ENCODE measurements at places on chromosomes 13 and 19. TPM values are rescaled to one million over a fixed set of nuclear protein-coding genes. Genes with fewer than 3 reads are reported as not detected.
A peak's percentile ranks its signal among the peaks of the same experiment; 100 is the strongest.

Gene NPAS1
- 2.6 TPM for polyA plus RNA-seq

DNA sequence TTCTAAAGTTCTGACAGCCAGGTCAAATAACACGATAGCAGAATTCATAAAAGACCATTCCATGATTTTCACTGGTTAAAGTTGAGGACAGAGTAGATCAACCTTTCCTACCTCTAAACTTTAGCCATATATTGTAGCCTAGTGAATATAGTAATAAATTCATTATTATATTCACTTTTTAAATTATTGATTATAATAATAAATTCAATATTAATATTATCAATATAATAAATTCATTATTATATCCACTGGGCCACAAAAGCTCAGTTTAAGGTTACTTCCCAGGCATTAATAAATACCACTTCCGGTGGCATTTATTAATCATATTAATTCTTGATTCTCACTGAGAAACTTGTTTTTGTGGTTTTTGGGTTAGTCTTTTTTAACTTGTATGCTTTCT is 85.7 kb upstream of the GPC6 start:
- no peak for DNase-seq

GRCh38 chr19:5696196-5697021 is 6.3 kb downstream of the RPL36 start:
- no peak for DNase-seq

DNA sequence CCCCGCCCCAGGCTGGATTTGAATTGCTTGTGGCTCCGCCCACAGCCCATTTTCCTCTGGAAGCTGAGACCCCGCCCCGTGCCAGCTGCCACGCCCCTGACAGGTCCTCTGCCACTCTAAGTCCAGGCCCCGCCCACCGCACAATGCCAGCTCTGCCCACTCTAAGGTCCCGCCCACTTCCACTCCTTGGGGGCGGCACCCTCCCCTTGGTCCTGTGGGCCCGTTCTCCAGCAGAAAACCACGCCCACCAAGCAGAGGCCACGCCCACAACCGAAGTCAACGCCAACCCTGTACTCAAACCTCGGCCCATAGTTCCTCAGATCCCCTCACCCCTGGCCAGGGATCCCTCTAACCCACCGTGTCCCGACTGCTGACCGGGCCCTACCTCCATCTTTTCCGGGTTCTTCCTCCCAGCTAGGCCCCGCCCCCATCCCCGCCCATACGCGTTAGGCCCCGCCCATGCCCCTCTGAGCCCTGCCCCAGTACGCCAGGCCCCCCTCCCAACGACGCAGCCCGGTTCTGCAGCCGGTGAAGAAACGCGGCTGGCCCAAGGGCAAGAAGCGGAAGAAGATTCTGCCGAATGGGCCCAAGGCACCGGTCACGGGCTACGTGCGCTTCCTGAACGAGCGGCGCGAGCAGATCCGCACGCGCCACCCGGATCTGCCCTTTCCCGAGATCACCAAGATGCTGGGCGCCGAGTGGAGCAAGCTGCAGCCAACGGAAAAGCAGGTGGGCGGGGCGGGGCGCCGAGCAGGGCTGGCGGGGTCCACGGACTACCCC is 1.3 kb downstream of the HMG20B start:
- peak; percentile 70 for DNase-seq

DNA sequence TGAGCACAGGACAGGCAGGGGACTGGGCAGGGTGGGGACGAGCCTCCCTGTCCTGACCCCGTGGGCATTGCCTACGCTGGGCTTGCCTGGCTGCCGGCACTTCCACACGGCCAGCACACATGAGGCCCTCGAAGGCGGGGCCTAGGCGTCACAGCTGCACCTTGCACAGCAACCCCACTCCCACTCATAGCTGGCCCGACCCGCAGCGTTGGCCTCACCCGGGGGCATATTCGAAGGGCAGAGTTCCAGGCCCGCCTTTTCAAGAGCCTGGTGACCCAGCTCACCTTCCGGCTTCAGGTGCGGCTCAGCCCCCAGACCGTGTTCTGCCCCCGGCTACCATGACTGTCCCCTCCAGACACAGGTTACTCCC is 16.9 kb upstream of the PROZ start:
- no peak for DNase-seq

DNA sequence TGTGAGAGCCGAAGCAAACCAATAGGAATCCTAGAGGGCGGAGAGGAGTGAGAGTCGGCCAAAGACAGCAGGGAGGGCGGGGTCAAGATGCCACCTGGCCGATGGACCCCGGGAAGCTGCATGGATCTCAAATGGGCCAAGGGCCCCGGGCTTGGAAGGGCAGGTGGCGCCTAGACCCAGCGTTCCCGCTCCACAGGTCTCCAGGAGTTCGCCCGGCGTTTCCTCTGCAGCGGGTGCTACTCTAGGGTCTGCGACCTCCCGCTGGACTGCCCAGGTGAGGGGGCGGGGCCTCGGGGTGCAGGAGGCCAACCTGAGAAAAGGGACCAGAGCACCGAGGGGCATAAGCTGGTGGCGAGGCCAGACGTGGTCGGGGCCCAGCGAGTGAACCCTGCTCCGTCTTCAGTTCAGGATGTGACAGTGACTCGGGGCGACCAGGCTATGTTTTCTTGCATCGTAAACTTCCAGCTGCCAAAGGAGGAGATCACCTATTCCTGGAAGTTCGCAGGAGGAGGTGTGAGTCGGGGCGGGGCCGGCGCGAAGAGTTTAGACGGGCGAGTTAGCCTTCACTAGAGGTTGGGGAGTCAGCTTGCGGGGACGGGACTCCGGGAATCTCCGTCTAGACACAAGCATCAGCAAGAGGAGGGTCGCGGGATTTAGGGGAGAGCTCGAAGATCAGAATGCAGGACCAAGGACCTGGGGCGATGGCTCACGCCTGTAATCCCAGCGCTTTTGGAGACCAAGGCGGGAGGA is 9.9 kb downstream of the SPACA6 start:
- no peak for DNase-seq

Gene SOX1
- polyA plus RNA-seq: not detected

Gene TMC4
- polyA plus RNA-seq: 0.54 TPM

Gene SHISA2
- 0.04 TPM for polyA plus RNA-seq

Gene IGSF23
- polyA plus RNA-seq: 0.51 TPM

GRCh38 chr19:33005440-33005839 is 33.4 kb downstream of the FAAP24 start:
- DNase-seq: no peak

- no peak for DNase-seq
Measured at GRCh38 chr19:43731846-43732245, 16.0 kb downstream of the IRGC start.

Gene RBM42
- 52.6 TPM for polyA plus RNA-seq

DNA sequence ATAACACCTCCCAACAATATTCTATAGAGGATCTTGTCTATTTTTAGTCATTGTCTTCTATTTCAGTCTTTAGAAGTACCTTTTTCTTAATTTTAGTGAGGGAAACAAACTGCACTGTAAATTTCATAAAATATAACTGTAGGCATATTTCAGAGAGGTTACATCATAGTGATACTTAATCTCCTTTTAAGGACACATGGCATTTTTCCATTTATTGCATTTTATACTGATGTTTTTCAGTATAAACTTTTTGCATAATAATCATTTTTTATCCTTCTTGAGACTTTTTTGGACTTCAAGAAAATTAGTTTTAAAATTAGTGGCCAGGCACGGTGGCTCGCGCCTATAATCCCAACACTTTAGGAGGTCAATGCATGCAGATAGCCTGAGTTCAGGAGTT is 6.6 kb downstream of the ZNF700 start:
- no peak for DNase-seq

- no peak for DNase-seq
Measured at GRCh38 chr13:98488736-98489135, 88.2 kb downstream of the STK24 start.

- no peak for DNase-seq
Measured at GRCh38 chr13:30805132-30805537, 69.8 kb downstream of the ALOX5AP start.

DNA sequence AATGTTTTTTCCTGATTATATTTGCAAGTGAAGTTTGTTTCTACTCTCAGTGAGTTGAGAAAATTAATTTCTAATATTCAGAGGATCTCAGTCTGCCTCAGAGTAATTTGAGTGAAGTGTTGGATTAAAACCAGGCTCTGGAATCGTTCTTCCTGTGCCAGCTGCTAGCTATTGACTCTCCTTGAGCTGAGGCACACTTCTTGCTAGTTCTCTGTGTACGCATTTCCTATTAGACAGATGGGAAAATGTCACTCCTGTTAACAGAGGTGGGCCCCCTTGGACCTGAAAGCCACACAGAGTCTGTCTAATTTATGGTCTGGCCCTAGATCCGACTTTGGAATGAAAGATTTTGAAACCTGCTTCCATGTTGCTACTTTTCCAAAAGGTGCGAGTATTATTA is 107.6 kb upstream of the RNF113B start:
- DNase-seq: no peak

DNA sequence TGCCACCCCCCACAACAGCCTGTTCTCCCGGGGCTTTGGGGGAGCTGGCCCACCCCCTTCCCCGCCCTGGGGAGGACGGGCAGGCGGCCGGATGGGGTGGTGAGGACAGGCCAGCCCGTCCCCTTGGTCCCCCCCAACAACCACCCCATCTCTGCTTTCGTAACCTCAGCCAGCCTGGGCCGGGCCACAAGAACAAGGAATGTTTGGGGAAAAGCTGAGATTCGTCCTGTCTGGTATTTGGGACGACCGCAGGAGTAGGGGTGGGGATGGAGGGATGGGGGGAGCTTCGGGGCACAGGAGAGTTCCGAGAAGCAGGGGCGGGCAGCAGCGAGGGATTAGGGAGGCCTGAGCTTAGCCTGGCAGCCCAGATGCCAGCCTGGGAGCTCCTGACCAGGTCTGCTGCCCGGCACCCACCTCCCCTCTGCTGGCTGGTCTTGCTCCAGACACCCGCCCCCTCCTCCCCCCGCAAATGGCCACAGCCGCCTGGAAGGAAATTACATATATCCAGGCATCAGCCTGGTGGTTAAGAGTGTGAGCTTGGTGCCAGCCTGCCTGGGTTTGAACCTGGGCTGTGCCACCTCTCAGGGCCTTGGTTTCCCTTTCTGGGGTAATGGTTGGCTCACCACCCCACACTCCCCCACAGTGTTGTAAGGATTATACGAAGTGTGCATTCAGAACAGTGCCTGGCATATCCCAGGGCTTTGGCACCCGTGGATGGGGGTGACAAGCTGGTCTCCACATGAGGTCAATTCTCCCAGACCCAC is at the start of gene PODNL1:
PODNL1 (minus strand) TSS at position 117 of the 764 bp plus-strand sequence. CDS start 236 bp downstream, outside the sequence.
- peak; percentile 48 for DNase-seq

GRCh38 chr19:55593096-55593772 is 6.1 kb downstream of the FIZ1 start:
- no peak for DNase-seq

DNA sequence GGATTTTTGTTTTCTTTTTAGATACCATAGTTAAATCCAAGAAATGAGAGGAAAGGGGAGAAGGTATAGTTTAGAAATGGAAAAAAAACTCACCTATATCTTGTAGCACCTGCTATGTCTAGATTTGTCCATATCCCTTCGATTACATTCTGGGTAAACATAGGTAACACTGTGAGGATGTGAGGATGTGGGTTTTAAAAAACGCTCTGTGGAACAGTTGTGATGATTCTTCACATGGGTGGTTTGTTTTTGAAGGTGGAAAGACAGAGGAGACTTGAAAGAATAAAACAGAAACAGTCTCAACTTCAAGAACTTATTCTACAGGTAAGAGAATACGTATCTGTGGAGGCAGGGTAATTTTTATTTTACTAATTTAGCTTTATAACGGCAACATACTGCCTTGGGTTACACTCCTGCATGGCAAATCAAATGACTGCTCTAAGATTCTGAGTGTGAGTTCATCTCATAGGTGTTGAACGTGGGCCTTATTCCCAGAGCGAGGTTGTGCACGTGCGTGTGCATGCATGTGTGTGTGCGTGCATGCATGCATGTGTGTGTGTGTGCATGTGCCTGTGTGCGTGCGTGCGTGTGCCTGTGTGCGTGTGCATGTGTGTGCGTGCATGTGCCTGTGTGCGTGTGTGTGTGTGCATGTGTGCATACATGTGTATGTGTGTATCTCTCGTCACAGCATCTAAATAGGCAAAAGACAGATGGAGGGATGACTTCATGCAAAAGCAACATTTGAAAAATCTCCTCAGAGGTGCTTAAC is 23.5 kb downstream of the ATP4B start:
- no peak for DNase-seq

DNA sequence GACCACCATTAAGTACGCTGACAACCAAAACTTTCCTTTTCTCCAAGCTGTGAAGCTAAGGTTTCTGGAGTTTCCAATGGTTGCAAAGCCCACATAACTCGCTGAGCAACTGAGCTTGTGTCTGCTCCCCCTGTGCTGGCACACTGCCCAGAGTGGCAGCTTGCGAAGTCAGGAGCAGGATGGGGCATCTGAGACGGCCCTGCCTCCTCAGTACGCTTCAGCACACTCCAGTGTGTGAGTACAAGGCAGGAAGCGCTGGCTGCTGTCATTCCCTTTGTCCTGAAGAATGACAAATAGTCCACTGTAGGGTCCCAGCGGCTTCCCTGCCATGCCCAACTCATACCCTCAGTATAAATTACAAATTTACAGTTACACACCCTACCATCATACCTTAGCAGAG is 51.5 kb downstream of the SKA3 start:
- no peak for DNase-seq

GRCh38 chr19:35228177-35228930 is at the start of gene FAM187B:
FAM187B (minus strand) TSS chr19:35228739; CDS start chr19:35228680, 59 bp downstream.
- DNase-seq: no peak

Gene KANK3
- not detected for polyA plus RNA-seq

DNA sequence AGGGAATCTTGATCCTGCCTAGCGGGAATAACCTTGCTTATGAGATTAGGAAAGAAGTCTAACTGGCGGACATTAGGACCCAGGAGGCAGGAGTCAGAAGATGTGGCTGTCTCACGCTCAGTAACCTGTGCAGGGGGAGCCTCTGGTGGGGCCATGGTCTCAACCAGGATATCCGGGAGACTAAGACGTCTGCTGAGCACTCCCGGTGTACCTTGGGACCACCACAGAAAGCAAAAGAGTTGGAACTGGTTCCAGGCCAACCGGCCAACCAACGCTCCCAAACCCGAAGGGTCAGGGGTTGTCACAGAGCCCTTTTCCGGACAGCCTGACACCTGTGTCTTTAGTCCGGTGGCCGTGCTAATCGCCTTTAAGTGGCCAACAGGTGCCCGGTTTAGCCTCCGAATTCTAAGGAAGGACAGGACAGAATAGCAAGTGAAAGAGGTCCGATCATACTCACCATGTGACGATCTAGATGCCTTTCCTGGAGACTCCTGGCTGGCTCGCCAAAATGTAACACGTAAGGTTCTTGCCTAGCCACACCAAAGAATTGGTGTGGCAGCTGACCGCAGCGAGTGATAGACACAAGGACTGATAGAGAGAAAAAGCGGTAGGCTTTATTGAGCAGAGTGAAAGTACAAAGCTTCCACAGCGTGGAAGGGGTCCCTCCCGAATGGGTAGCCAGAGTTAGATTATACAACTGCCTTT is 103.9 kb upstream of the DIAPH3 start:
- no peak for DNase-seq

DNA sequence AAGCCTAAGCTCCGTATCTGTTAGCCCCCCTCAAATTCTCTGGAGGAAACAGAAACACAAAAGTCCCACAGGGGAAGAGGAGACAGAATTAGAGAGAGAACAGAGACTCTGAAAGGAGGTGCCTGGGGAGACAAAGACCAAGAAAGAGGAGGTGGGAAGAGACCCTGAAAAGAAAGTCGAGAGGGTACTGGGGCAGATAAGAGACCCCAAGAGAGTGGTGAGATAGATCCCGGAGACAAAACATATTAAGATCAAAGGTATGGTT is 915 bp upstream of the GRWD1 start:
- DNase-seq: no peak

- DNase-seq: no peak
Measured at GRCh38 chr13:97387890-97388289, 46.1 kb upstream of the RAP2A start.

GRCh38 chr19:19545707-19546106 is 7.6 kb downstream of the CILP2 start:
- no peak for DNase-seq
